ENCODE measurements at places on chromosomes 11 and 22.
A peak's percentile ranks its signal among the peaks of the same experiment; 100 is the strongest.

DNA sequence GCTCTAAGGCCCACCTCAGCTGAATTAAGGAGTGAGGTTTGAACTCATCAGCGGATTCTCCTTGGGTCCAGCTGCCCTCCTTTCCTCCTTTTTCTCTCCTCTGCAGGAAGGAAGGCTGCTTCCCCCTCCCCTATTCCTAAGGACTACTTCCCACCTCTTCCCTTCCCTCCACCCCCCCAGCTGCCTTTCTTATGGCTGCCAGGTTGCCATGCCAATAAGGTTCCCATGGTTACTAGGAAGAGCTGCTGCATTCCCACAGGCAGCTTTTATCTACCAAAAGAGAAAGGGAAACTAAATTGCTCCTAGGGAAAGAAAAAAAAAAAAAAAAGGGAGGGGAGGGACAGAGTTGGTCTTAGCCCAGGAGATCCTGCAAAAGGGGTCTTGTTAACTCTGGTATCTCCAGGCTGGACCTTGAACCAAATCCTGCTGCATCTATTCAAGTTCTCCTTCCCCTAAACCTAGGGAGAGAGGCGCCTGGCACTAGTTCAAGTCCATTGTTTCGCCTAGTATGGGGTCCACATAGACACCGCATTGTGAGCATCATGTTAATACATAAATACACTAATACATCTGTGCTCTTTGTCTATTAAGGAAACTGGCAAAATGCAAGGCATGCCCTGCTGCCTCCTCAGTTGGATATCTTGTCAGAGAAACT, 21.2 kb upstream of the FEZ1 start:
- no peak for DNase-seq

DNA sequence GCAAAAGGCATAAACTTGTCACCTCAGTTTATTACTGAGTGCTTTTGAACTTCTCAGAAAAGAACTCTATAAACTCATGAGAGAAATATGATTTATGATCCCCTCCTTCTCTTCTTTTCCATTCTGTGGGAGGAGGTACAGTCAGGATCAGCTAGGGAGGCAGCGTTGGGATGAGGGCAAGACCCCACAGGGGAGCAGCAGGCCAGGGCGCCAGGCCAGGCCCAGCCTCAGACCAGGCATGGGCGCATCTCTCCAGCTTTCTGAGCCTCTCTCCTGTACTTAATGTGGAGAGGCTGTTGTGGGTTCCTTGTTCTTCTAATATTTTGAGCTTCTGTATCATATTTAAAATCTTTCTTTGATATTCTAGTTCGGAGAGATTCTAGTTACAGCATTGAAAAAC, 71.7 kb downstream of the C22orf31 start:
- no peak for DNase-seq

DNA sequence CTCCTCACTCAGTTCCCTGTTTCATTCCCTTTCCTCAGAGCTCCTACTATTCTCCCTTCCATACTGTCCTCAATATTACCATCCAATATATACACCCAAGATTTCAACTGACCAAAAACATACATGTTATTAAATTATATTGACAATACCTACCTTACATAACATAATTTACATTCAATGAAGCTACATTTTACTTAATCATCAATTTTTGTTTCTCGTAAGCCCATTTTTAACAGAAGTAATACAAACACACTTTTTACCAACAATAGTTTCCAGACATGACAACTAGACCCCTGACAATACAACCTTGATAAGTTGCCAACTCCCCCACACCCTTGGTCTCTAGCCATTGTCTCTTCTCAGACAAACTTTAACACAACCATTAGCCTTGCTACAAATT, 145.8 kb upstream of the DDI1 start:
- DNase-seq, result no peak

DNA sequence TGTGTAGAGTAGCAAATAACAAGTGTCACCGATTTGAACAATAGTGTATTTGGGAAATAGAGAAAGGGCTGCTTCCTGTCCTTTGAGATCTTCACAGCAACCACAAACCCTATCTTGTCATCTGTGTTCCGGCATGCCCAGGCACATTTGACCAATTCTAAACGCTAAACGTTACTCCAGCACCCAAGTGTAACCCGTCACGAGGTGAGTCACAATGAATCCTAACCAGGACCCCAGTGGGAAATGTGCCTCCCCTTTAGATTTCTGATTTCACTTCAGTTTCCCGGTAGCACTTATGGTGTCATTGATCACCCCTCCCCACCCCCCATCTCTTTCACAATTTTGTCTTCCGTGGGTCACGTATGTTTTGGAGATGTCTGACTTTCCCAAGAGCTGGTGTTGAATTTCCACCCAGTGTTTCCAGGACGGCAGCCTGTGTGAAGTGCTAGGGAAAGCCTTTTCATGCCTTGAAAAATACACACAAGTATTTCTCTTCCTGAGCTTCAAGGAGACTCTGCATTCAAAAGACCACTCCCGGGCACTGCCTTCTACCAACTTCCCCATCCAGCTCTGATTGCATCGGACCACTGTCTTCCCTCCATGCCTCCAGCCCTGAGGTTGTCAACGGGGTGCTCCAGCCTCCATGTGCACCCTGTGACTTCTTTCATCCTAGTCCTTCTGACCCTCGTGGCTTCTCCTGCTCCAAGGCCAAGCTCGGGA, 10.5 kb upstream of the C11orf24 start:
- peak; percentile 79 for DNase-seq

GRCh38 chr11:72588421-72589410, 85.5 kb downstream of the PDE2A start:
- no peak for DNase-seq

DNA sequence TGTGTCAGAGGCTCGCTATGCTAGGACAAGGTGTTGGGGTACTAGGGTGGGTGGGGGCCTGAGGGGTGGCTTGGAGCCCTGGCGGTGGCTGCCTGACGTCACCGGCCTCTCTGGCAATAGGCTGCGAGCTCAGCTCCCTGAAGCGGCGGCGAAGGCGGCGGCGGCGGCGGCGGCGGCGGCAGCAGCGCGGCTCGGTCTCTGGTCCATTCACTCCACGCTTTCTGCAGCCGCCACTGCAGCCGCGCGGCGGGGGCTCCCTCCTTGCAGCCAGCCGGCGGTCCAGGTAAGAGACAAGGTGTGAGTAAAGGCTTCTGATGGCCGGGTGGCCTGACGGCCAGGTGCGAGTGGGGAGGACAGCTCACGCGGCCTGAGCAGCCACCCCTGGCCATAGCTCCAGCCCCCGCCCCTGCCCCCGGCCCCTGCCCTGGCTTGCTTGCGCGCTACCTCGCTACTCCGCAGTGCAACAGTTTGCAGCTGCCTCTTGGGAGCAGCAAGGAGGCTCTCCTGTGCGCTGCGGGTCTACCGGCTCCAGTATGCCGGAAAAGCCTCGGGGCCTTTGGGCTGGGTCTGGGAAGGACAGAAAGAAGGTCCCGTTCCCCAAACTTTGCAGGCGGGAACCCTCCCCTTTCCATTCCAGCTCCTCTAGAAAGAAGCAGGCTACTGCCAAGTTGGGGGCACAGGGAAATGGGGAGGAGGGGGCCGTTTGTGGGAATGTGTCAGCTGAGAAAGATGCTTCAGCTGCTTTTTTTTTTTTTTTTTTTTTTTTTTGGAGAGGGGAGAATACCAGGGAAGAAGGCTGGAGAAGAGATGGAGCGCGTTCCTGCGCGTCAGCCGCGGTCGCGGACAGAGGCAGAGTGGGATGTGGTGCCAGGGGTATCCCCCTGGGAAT, at the start of gene C11orf87:
Gene C11orf87, plus strand, starts transcription at position 210 of the 889 bp plus-strand sequence. CDS start 1,444 bp downstream, outside the sequence.
- DNase-seq, result no peak

GRCh38 chr11:119509969-119510401, 87.0 kb upstream of the THY1 start:
- no peak for DNase-seq

DNA sequence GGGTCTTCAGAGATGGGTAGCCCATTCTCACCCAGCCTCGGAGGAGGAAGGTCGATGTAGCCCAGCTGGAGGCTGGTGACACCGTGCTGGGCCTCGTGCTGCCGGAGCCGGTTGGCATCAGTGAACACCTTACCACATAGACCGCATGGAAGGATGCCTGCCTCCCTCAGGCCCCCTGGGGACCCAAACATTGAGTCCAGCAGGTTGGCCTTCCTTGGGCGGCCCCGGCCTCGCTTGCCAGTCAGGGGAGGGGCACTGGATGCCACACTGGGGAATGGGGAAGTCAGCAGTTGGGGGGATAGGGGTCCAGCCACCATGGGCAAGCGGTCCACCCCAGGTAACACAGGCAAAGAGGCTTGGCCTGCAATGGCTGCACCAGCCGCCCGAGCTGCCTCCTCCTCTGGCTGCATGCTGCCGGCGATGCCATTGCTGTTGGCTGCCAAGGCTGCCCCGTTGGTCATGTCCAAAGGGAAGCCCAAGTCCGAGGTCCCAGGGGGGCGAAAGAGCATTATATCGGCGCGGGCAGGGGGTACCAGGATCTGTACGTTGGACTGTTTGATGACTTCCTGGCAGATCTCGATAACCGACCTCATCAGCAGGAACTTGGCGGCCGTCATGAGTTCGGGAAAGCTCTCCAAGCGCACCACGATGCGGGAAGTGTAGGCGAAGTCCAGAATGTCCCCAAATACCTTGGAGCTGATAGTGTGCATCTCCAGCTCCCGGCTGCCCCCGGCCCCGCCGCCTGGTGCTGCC, 1.4 kb downstream of the PATZ1 start:
- DNase-seq, result no peak

DNA sequence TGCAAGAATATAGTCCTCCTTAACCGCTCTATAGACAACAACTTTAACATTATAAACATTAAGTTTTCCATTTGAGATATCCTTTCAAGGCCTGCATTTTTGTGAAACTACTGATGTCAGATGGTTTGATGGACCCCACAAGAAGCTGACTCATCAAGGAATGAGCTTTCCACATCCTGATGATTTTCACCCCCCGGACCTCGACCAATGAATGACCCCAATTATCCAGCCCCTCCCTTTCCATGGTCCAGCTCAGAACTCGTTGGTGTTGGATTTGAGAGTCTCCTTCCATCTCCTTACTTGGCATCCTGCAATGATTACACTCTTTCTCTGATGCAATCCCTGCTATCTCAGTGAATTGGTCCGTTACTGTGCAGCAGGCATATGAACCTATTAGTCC, 31.8 kb upstream of the GUCY1A2 start:
- DNase-seq, result no peak

DNA sequence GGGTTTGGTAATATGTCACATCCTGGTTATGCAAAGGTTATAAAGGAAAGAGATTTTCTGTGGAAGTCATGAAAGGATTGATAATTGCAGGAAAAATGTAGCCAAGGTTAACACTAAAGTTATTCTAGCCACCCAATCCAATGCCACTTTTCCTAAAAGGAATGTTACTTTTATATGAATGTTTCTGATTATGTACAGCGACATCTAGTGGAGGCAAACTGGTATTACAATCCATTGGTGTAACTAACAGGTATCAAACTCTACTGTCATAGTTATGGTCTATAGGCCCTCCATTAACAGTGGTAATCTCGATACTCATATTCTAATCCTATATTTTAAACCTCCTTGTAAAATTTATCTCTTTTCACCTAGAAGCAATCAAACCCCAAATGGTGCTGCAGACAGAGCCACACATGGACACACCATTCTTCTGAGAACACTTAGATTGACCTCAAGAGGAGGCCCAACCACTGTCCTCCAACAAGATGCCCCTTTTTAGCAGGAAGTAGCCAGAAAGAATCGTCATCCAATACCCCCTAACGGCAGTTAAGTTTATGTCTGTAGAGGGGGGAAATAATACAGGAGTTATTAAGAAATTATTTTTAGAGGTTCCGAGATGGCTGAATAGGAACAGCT, 74.9 kb upstream of the RAG2 start:
- no peak for DNase-seq

- no peak for DNase-seq
Observed at GRCh38 chr11:122816761-122817520, 21.4 kb upstream of the CRTAM start.

DNA sequence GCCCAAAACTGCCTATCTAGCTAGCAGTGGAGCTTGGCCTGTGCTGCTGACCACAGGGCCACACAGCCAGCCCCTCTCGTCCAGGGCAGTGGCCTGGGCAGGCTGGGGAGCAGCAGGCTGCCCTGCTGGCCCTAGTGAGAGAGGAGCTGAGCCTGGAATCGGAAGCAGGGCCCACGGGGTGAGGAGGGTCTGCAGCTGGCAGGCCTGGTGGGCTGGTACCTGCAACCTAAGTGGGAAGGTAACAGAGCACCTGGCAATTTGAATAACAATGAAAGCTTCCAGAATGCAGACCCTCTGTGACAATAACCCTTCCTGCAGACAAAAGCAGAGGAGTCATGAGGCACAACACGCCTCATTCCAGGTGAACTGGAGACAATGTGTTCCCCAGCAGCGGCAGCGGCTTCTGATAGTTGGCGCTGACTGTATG, 31.8 kb upstream of the RFPL3 start:
- no peak for DNase-seq

DNA sequence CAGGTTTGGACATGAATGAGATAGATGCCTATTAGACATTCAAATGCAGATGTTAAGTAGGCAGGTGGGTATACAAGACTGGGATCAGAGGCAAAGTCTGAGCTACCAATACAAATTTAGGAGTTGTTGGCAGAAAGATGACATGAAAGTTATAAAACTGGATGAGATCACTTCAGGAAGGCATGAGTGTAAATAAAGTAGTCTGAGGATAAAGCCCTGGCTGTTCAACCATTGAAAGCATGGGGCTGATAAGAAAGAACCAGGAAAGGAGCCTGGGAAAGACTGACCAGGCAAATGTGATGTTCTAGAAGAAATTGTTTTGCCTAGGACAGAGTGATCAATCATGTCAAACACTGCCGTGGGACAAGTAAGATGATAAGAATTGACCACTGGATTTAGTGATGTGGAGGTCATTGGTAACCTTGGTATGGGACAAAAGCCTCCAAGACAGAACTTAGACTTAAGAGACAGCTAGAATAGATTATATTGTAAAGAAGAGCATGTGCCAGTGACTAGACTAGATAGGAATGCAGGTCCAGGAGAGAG, 98.5 kb downstream of the EHF start:
- DNase-seq, result no peak

GRCh38 chr11:118442301-118442700, 6.0 kb downstream of the KMT2A start:
- no peak for DNase-seq

DNA sequence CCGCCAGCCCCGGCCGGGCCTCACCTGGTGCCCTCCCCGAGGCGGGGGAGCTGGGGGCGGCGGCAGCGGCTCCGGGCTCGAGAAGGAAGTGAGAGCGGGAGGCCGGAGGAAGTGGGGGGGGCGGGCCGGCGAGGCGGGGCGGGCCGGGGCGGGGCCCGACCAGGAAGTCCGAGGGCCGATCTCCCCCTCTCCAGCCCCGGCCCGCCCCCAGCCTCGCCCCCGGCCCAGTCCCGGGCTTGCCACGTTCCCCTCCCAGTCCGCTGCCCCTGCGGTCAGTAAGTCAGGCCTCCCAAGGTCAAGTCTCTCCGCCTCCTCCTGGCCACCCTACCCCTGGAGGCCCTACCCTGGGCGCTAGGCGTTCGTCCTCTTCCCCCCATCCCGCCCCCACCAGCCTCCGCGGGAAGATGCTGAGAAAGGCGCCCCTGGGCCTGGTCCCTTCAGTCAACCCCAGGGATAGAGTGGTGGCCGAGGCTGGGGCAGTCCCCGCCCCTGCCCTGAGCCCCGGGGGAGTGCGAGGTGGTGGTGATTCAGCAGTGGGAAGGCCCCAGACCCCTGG, at the start of gene RHOG:
Gene RHOG, minus strand, starts transcription at position 90 of the 556 bp plus-strand sequence. CDS start 12,821 bp downstream, outside the sequence.
- DNase-seq, result peak; percentile 77

GRCh38 chr11:125327518-125328224, 163.1 kb downstream of the PKNOX2 start:
- no peak for DNase-seq
